ENCODE measurements at places on chromosomes 6 and 20. TPM values are rescaled to one million over a fixed set of nuclear protein-coding genes. Genes with fewer than 3 reads are reported as not detected.

- H3K36me3 ChIP-seq: no peaks in the 10 kb centered on the region
- H3K4me1 ChIP-seq: no peaks in the 10 kb centered on the region
- no peak for DNase-seq
- no peak overlapping the region for H3K27ac ChIP-seq
Observed at GRCh38 chr20:7499201-7499600, 441.1 kb downstream of the HAO1 start.

CDH4 gene
- total RNA-seq: not detected

DNA sequence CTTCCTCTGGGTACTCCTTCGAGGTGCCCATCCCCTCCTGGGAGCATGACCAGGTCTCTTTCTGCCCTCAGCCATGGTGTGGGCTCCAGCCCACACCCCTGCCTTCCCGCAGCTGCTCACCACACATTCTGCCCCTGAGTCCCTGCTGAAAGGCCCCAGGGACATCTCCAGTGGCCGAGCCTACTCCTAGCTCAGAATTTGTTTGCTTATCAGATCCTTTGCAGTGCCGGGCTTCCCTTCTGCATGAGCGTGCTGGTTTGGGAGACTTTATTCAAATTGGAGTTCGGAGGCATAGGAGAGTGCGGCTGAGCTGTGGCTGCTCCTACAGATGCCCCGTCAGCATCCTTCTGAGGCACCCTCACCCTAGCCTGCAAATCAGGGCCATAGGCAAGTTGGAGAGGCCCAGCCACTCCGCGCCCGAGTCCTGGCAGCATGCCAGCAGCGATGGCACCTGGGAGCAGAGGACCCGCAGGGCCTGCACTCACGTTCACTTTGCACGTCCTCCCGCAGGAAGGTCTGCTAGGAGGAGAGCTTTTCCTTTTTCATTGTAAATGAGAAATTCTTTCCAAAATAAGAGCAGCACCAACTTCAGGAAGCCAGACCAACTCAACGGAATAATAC lies 327.3 kb downstream of the QKI start:
- H3K27ac ChIP-seq: no peak overlapping the region
- no peaks in the 10 kb centered on the region for H3K36me3 ChIP-seq
- no peaks in the 10 kb centered on the region for H3K27me3 ChIP-seq
- DNase-seq: no peak
- H3K4me1 ChIP-seq: no peaks in the 10 kb centered on the region

DNA sequence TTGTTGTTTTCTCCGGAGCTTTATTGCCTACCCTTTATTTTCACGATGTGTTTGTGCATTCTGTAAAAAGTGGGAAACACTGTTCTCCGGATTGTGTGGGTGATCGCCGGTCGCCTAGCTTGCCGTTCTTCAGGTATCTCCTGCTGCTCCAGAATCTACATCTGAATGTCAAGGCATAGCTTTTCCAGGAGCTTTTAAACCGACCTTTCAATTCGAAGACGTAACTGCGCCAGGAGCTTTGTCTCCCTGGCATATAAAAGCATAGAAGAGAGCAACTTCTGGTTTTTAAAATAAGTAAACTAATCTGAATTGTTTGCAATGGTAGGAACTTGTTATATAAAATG lies 96.0 kb downstream of the HFE start:
- no peaks in the 10 kb centered on the region for H3K27me3 ChIP-seq
- no peak overlapping the region for H3K27ac ChIP-seq
- H3K4me1 ChIP-seq: peaks cover 13% of the 10 kb centered on the region
- no peak for DNase-seq

DNA sequence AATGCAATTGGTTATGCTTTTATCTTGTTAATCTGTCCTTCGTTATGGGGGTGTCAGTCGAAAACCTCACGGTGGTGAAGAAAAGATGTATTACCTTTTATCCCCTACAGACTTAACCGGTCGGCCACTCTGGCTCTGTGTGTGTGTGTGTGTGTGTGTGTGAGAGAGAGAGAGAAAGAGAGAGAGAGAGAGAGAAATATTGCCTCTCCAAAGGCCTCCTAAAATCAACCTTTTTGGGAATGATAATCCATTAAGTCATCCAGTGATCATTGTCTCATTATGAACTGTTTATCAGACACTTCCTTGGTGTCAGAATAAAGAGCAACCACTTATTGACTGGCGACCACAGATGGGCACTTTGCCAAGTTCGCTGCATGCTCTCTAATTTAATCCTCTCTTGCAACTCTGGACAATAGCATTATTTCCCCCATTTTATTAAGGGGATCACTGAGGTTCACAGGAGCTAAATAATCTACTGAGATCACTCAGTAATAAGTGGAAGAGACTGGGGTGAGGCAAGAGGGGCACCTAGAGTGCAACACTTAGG lies 30.7 kb downstream of the SLC35D3 start:
- DNase-seq: no peak
- peaks cover 11% of the 10 kb centered on the region for H3K4me1 ChIP-seq
- H3K27me3 ChIP-seq: no peaks in the 10 kb centered on the region
- H3K36me3 ChIP-seq: no peaks in the 10 kb centered on the region
- H3K4me3 ChIP-seq: no peak overlapping the region

DNA sequence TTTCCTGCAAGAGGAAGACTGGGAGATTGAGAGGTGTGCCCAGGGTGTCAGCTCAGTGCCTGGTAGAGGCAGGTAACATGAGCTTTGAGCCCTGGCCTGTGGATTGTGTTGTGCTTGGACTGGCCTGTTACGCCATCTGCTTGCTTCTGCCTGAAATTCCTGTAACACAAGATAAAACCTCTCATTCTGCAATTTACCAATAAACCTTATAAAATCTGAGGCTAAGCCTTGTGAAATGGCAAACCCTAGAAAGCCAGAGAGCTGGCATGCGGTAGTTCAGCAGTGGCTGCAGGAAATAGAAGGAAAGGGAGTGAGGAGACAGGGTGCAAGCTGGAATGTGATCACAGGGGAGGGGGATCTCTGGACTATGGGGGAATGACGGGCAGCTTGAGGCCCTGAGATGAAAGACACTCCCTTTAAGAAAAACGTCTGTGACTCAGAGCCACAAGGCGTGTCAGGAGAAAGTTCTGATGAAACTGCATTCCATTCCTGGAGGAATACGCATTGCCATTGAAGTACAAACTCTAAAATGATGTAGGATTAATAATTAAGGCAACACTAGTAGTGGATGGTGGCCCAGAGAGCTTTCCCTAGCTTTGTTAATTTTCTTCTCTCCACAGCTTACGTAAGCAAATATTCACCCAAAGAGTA lies 26.3 kb upstream of the TFAP2A start:
- H3K4me1 ChIP-seq: no peaks in the 10 kb centered on the region
- no peak for DNase-seq
- no peak overlapping the region for H3K27ac ChIP-seq
- H3K27me3 ChIP-seq: no peaks in the 10 kb centered on the region

- H3K36me3 ChIP-seq: no peaks in the 10 kb centered on the region
- no peak overlapping the region for H3K4me3 ChIP-seq
- peaks cover 7% of the 10 kb centered on the region for H3K27me3 ChIP-seq
- no peak for DNase-seq
- peaks cover 10% of the 10 kb centered on the region for H3K4me1 ChIP-seq
Observed at GRCh38 chr6:35492258-35492973, 4.5 kb downstream of the TEAD3 start.

TBC1D20 gene
- 37.9 TPM for total RNA-seq

GRCh38 chr6:18280084-18280483 lies 15.8 kb upstream of the DEK start:
- no peak for DNase-seq
- no peak overlapping the region for H3K4me3 ChIP-seq
- no peak overlapping the region for H3K27ac ChIP-seq
- no peaks in the 10 kb centered on the region for H3K36me3 ChIP-seq
- peaks cover 2% of the 10 kb centered on the region for H3K27me3 ChIP-seq

- H3K4me1 ChIP-seq: no peaks in the 10 kb centered on the region
- no peak for DNase-seq
- no peaks in the 10 kb centered on the region for H3K36me3 ChIP-seq
Observed at GRCh38 chr20:50354721-50355589, 155.2 kb upstream of the PTPN1 start.

DNA sequence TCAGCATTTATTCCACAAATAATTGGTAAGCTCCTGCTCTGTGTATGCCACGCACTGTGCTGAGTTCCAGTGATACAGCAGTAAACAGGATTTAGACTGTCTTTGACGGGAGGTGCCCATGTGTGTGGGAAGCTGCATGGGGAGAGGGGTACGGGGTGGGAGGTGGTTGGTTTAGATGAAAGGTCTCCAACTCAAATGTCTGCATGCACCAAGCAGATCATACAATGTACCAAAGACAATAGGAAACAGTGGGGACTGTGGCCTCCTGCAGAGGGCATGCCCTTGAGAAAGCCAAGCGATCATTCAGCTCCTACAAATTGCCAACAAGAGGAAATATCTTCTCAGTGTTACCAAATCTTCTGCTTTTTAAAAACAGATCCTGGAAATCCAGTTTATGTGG lies 36.1 kb downstream of the SLC22A2 start:
- no peak for DNase-seq
- no peak overlapping the region for H3K27ac ChIP-seq
- no peaks in the 10 kb centered on the region for H3K36me3 ChIP-seq
- H3K4me3 ChIP-seq: no peak overlapping the region

SCUBE3 gene
- total RNA-seq: not detected

Data from B cell (primary cell).